ENCODE measurements at places on chromosomes 2 and 18.

GRCh38 chr18:26689226-26689879 lies 141.0 kb upstream of the KCTD1 start:
- no peak for DNase-seq

DNA sequence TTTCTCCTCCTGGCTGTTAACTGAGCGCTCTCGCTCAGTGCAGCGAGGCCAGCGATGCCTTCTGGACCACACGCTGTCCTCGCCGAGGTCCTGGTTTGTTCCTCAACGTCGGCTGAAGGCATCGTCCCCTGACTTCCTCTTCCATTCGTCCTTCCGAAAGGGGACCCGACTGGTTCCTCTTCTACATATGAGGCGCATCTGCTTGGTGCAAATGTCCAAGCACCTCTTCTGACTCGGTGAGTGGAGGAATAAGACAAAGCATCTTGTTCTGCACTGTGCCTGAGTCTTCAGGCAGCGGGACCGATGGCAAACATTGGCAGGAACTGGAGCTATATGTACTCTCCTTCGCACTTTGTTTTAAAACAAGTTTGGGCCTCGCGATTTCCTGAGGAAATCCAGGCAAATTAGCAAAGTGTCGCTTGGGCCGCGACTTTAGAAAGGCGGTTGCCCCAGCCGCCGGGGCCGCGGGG lies 621 bp upstream of the KCNS3 start:
- DNase-seq = no peak

DNA sequence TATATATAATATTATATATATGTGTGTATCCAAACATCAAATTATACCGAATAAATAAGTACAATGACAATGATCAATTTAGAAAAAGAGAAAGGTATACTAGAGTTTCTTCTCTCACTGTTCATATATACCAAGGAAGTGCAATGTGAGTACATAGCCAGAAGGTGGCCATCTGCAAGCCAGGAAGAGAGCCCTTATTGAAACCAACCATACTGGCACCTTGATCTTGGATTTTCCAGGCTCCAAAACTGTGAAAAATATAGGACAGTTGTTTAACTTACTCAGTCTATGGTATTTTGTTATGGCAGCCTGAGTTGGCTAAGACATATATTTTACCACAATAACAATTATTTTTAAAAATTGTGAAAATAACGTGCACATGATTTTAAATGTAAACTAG lies 1490.2 kb upstream of the SLC39A10 start:
- DNase-seq = no peak

GRCh38 chr2:152513029-152513428 lies 178.1 kb downstream of the FMNL2 start:
- no peak for DNase-seq

- DNase-seq = no peak
Observed at GRCh38 chr2:24891201-24891600, 28.8 kb downstream of the ADCY3 start.

- DNase-seq = no peak
Observed at GRCh38 chr2:207150284-207150683, 15.5 kb downstream of the KLF7 start.

- no peak for DNase-seq
Observed at GRCh38 chr18:30175621-30176225, 866.8 kb downstream of the DSC3 start.

DNA sequence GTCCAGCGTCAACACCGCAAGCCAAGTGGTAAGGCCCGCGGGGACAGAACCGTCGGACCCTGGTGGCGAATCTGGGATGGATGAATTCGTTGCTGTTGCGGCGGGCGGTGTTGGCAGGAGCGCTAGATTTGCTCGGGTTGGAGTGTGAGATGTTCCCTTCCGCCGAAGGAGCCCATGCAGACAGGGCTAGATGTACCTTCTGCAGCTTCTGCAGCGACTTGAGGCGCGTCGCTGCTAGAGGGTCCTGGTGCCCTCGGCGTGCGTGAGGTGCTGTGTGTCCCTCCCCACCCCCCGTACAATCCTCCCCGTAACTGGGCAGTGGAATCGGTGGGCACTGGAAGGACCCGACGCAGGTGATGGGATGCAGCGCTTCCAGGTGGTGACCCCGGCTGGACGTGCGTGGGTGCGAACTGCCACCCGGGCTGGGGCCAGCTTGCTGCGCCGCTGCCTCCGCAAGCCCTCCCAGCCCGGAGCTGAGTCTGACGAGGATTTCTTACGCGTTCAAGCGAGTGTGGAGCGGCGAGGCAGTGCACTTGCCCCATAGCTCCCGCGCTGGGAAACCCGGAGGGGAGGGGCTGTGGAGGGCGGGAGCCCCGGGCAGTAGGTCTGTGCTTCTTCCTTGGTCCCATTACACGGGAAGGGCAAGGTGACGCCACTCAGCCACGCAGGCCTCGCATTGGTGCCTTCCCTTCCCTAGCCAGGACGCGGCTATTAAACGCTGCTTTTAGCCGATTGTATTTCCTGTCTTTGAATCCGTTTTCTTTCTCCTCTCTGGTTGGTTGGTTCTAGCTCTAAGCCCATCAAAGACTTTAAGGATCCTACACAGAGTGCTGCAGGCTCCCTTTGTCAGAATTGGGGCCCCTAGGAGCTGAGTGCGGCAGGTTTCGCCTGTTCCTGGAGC lies 34.2 kb downstream of the CHRNA1 start:
- peak; percentile 15 for DNase-seq

DNA sequence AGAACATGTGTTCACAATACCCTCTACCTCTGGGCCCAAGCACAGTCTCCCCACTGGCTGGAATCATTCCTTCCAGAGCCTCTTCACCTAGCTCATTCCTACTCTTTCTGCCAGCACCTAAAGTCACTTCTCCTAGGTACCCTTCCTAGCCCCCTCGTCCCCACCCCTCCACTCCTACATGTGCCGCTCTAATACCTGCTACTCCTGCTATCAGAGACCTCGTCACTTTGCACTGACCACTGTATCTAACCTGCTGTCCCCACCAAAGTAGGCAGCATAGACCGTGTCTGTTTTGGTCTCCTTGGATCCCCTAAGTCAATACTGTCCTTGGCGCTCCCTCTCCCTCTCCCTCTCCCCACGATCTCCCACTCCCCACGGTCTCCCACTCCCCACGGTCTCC lies 53.2 kb upstream of the PKDCC start:
- no peak for DNase-seq

GRCh38 chr2:30412684-30413570 lies 34.1 kb upstream of the LCLAT1 start:
- DNase-seq = no peak

DNA sequence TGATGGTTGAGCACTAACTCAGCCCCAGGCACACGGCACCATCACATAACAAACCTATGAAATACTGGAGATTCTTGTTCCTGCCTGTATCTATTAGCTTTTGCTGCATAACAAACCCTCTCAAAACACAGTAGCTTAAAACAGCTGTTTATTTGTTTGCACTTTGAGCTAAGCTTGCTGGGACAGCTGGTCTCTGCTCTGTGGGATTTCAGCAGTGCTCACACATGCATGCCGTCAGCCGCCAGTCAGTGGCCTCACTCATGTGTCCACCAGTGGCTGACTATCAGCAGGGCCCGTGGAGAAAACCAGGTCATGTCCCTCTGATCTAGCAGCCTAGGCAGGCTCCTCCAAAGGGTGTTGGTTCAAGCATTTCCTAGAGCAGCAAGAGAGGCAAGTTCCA lies 52.8 kb upstream of the RAB12 start:
- DNase-seq = no peak

- DNase-seq = no peak
Observed at GRCh38 chr18:50704357-50704940, 115.4 kb downstream of the MRO start.

DNA sequence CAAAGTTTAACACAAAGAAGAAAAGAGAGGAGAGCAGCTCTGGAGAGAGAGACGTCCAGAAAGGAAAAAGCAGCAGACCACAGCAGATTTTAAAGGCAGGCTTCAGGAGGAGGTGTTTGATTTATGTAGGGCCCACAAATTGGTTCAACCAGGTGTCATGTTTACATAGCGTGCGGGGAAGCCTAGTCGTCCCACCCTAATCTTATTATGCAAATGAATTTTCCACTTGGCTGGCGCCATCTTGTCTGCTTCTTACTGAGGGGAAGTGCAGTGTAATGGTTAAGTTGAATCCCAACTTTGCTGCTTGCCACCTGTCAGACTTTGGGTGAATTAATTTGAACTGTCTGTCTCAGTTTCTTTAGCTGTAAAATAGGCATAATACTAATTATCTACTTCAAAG lies 282.4 kb upstream of the CYRIA start:
- DNase-seq = no peak

- no peak for DNase-seq
Observed at GRCh38 chr2:200985799-200986198, 22.3 kb upstream of the ORC2 start.

- no peak for DNase-seq
Observed at GRCh38 chr2:170463206-170463537, 252.0 kb upstream of the SP5 start.

DNA sequence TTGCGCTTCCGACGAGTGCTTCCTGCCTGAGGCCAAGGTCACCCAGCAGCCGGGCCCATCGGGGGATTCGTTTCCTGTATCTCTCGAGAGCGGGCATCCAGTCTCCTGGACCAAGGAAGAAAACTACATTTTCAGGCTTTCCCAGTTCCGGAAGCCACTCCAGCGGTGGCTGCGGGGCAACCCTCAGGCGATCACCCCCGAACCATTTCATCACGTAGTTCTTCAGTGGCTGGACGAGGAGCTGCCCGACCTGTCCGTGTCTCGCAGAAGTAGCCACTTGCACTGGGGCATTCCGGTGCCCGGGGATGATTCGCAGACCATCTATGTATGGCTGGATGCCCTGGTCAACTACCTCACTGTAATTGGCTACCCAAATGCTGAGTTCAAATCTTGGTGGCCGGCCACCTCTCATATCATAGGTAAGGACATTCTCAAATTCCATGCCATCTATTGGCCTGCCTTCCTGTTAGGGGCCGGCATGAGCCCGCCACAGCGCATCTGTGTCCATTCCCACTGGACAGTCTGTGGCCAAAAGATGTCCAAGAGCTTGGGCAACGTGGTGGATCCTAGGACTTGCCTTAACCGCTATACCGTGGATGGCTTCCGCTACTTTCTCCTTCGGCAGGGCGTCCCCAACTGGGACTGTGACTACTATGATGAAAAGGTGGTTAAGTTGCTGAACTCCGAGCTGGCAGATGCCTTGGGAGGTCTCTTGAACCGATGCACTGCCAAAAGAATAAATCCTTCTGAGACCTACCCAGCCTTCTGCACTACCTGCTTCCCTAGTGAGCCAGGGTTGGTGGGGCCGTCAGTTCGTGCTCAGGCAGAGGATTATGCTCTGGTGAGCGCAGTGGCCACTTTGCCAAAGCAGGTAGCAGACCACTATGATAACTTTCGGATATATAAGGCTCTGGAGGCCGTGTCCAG lies 1.0 kb downstream of the MARS2 start:
- DNase-seq = no peak

DNA sequence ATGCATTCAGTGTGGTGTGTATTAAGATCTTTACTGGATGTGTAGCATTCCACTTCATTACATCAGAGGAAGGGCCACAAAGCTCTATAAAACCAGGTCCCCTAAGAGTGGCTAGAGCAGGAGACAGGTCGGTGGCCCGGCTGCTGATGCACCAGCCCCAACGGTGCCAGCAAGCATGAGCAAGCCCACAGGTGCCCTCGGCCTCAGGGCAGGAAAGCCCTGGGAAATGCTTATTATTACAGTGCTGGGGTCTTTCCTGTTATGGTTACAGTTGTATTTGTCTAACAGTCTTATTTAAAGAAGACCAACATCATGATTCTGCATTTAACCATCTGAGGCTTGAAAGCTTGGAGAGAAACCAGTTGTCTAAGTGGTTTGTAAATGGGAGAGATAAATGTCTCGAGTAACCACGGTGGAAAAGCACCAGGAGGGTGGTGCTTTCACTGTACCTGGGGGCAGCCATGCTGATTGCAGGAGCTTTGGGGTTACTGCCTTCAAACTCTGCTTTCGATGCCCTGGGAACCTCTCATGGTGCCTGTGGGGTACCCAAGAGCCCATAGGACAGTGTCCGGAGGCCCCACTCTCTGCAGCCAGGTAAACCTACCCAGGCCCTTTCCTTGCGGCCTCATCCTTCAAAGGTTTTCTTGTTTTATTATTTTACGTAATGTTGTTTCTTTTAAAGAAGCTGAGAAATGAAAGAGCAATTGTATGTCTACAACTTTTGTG lies 133.1 kb downstream of the SH3RF3 start:
- DNase-seq = no peak

GRCh38 chr2:231908584-231908983 lies 17.6 kb downstream of the NPPC start:
- DNase-seq = no peak

- DNase-seq = no peak
Observed at GRCh38 chr18:55239740-55240139, 280.5 kb upstream of the CCDC68 start.
